ENCODE measurements at places on chromosomes 6 and 20. TPM values are rescaled to one million over a fixed set of nuclear protein-coding genes. Genes with fewer than 3 reads are reported as not detected.

Gene TOMM6
- 138 TPM for total RNA-seq

Gene LPA
- total RNA-seq: not detected

Gene PDYN
- not detected for total RNA-seq

GRCh38 chr6:89146718-89147700 is 1.2 kb downstream of the PM20D2 start:
- H3K36me3 ChIP-seq: no peaks in the 10 kb centered on the region
- peak overlapping the region; percentile 80 for H3K27ac ChIP-seq
- no peaks in the 10 kb centered on the region for H3K27me3 ChIP-seq
- peak overlapping the region; percentile 81 for H3K4me3 ChIP-seq
- no peak for DNase-seq

- H3K27me3 ChIP-seq: no peaks in the 10 kb centered on the region
- no peaks in the 10 kb centered on the region for H3K36me3 ChIP-seq
- no peak for DNase-seq
- H3K27ac ChIP-seq: no peak overlapping the region
- H3K4me1 ChIP-seq: no peaks in the 10 kb centered on the region
- H3K4me3 ChIP-seq: no peak overlapping the region
Observed at GRCh38 chr20:61558726-61559125, 306.7 kb downstream of the CDH4 start.

DNA sequence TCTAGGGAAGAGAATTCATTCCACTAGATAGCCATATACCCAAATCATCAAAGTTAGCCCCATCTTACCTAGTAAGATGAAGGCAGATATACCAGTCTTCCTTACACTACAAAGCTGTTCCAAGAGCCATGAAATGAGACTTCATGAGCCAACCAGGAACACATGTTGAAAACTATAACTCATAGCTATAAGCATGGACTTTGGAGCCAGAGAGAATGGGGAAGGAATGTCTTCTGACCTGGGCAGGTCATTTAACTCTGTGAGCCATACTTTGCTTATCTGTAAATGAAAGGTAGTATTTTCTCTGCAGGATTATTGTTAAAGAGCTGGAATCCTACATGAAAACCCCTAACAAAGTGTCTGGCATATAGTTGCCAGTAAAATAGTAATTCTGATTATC is 27.3 kb downstream of the ADGRF5 start:
- H3K4me3 ChIP-seq: no peak overlapping the region
- peaks cover 29% of the 10 kb centered on the region for H3K4me1 ChIP-seq
- no peaks in the 10 kb centered on the region for H3K27me3 ChIP-seq
- no peak for DNase-seq

- no peaks in the 10 kb centered on the region for H3K27me3 ChIP-seq
- H3K27ac ChIP-seq: no peak overlapping the region
- no peaks in the 10 kb centered on the region for H3K4me1 ChIP-seq
- no peaks in the 10 kb centered on the region for H3K36me3 ChIP-seq
- no peak for DNase-seq
- H3K4me3 ChIP-seq: no peak overlapping the region
Observed at GRCh38 chr6:64489763-64490162, 854.2 kb downstream of the PHF3 start.

- H3K4me1 ChIP-seq: no peaks in the 10 kb centered on the region
- H3K27me3 ChIP-seq: no peaks in the 10 kb centered on the region
- no peak for DNase-seq
- H3K36me3 ChIP-seq: no peaks in the 10 kb centered on the region
Observed at GRCh38 chr6:101534386-101534785, 140.9 kb downstream of the GRIK2 start.

- H3K4me1 ChIP-seq: peaks cover 12% of the 10 kb centered on the region
- H3K36me3 ChIP-seq: no peaks in the 10 kb centered on the region
- no peak overlapping the region for H3K27ac ChIP-seq
- no peak overlapping the region for H3K4me3 ChIP-seq
- no peaks in the 10 kb centered on the region for H3K27me3 ChIP-seq
Observed at GRCh38 chr20:47380481-47380880, 24.0 kb upstream of the ZMYND8 start.

DNA sequence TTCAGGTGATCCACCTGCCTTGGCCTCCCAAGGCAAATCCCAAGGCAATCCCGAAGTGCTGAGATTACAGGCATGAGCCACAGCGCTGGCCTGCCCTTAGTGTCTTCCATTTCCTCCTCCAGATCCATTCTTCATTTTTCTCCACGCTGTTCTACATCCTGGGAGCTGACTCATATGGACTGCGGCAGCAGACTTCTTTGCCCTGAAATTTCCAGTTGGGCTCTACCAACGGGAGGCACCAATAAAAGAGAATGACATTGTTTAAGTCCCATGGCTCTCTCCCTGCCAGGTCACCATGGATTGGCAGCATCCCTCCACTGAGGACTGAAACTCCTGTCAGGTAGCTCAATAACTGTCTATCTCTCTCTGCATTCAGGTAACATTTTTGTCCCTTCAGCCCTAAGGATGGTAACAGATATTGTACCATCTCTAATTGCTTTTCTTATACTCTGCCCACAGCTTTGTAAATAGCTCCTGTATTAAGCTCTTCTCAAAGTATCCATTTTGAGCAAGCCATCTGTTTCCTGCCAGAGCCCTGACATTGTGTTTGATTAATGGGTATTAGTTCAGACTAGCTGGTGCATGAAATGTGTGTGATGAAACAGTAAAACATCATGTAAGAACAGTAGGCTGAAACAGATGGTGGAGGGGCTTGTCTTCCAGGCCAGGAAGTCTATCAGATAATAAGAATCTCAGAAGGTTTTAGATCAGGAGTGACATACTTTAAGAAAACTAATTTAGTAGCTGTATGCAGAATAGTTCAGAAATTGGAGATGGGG is 3.6 kb downstream of the TBCC start:
- H3K4me1 ChIP-seq: peaks cover 12% of the 10 kb centered on the region
- no peak overlapping the region for H3K4me3 ChIP-seq
- no peak overlapping the region for H3K27ac ChIP-seq
- H3K36me3 ChIP-seq: no peaks in the 10 kb centered on the region
- DNase-seq: peak; percentile 2

- no peaks in the 10 kb centered on the region for H3K4me1 ChIP-seq
- no peak overlapping the region for H3K4me3 ChIP-seq
- H3K27ac ChIP-seq: no peak overlapping the region
- no peaks in the 10 kb centered on the region for H3K27me3 ChIP-seq
- no peaks in the 10 kb centered on the region for H3K36me3 ChIP-seq
Observed at GRCh38 chr6:20853828-20854227, 319.6 kb downstream of the CDKAL1 start.

DNA sequence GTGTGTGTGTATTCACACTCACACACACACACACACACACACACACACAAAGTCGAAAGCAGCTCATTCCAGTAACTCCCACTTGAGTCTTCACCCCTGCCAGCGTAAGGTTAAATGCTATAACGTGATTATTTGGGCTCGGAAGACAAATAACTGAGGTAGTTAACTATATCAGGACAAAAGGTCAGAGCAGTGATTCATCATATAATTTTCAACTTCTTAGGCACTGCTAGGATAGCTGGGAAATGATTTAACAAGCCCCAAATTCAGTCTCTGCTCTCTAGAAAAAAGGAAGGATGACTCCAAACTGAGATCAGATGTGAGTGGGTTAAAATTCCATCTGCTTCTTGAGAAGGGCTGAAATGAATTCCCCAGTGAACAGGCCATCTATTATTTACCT is 30.7 kb downstream of the HDGFL1 start:
- H3K27ac ChIP-seq: no peak overlapping the region
- no peaks in the 10 kb centered on the region for H3K27me3 ChIP-seq
- H3K4me3 ChIP-seq: no peak overlapping the region
- no peaks in the 10 kb centered on the region for H3K4me1 ChIP-seq
- H3K36me3 ChIP-seq: no peaks in the 10 kb centered on the region

DNA sequence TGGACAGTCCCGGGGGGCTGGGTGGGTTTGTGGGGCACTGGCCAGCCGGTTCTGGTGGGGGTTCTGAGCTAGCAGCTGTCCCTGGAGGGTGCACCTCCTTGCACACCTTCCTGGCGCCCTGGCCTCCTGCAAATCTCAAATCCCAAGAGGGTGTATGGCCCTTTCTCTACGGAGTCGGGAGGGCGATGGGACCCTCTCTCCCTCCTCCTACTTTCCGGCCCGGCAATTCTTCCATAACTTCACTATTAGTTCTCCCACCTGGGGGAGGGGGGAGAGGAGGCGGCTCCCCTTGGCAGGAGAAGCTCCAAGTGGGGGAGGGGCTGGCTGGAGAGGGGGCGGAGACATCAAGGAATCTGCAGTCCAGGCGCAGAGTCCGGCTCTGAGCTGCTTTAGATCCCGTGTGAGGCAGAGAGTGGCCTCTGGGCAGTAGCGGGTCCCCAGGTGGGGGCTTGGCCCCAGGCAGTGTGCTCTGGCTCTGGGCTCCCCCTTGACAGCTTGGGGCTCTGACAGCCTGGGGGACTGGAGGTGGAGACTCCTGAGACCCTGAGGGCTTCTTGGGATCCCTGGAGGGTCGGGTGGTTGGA is 1.4 kb upstream of the LAMA5 start:
- H3K4me1 ChIP-seq: peaks cover 55% of the 10 kb centered on the region
- no peak for DNase-seq
- peak overlapping the region; percentile 69 for H3K4me3 ChIP-seq
- H3K36me3 ChIP-seq: no peaks in the 10 kb centered on the region

DNA sequence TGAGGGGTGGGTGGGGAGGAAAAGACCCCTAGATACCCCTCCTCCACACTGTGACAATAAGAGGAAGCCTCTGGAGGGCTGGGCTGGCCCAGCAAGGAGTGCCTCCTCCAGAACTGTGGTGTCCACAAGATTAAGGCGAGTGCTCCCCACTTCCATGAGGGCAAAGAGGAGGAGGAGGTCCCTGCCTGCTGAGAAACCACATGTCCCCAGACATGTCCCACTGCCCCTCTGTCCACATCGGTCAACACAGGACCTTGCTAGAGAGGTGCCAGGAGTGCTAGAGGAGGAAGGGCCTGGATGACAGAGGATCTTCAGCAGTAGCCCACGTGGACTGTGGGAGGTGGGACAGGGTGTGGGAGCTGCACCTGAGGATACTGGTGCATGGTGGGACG is 3.1 kb downstream of the RAET1G start:
- H3K27me3 ChIP-seq: no peaks in the 10 kb centered on the region
- H3K36me3 ChIP-seq: no peaks in the 10 kb centered on the region
- H3K4me1 ChIP-seq: peaks cover 7% of the 10 kb centered on the region
- no peak overlapping the region for H3K27ac ChIP-seq

DNA sequence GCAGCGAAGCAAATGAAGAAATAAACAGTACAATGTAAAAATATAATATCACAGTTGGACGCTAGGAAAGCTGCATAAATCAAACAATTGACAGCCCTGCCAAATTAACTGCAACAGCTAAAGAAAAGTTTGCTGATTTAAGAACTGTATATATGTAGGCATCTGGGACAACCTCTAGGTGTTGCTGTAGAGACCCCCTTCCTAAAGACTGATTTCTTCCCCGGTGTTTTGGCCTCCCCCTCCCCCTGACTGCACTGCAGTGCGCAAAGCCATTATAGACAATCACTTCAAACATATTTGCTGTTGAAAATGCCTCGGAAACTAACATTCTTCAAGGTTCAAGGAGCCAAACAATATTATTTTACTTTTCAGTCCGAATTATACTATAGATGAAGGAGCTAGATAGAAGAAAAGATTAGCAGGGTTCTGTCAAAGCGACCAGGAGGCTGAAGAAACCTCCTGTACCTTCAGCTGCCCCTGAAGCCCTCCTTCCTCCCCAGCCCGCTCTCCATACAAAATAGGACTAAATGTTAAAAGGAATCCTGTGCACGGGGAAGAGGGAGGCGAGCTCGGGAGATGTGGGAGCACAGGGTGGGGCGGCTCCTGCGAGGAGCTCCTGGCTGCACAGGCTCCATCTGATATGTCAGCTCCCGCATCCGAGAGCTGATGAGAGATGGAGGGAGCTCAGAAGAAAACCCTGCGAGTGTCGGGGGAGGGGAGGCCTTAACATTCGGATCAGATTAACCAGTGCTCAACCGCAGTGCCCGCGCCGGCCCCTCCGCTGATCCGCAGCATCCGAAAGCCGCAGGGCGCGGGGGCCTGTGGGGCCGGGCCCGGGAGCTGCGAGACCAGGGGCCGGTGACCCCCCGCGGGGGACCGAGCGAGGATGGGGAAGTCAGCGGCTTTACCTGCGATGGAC is 822 bp downstream of the ELOVL4 start:
- H3K27me3 ChIP-seq: peaks cover 50% of the 10 kb centered on the region
- H3K27ac ChIP-seq: no peak overlapping the region
- no peak for DNase-seq
- no peaks in the 10 kb centered on the region for H3K36me3 ChIP-seq
- H3K4me3 ChIP-seq: peak overlapping the region; percentile 47
- peaks cover 8% of the 10 kb centered on the region for H3K4me1 ChIP-seq
